ENCODE measurements at places on chromosomes 13 and 19. TPM values are rescaled to one million over a fixed set of nuclear protein-coding genes. Genes with fewer than 3 reads are reported as not detected.
A peak's percentile ranks its signal among the peaks of the same experiment; 100 is the strongest.

- no peaks in the 10 kb centered on the region for H3K27me3 ChIP-seq
- H3K4me3 ChIP-seq, result no peak overlapping the region
- no peak overlapping the region for H3K27ac ChIP-seq
- H3K36me3 ChIP-seq, result peaks cover 25% of the 10 kb centered on the region
- no peaks in the 10 kb centered on the region for H3K4me1 ChIP-seq
- DNase-seq, result no peak
Measured at GRCh38 chr19:313169-313987, 22.2 kb upstream of the PLPP2 start.

The SIGLEC12 gene
- 0.34 TPM for total RNA-seq

GRCh38 chr19:48967346-48968178, 2.5 kb downstream of the FTL start:
- H3K27me3 ChIP-seq, result no peaks in the 10 kb centered on the region
- peaks cover 46% of the 10 kb centered on the region for H3K36me3 ChIP-seq
- peak overlapping the region; percentile 96 for H3K4me3 ChIP-seq
- peak overlapping the region; percentile 23 for H3K27ac ChIP-seq
- no peak for DNase-seq
- H3K4me1 ChIP-seq, result peaks cover 59% of the 10 kb centered on the region

DNA sequence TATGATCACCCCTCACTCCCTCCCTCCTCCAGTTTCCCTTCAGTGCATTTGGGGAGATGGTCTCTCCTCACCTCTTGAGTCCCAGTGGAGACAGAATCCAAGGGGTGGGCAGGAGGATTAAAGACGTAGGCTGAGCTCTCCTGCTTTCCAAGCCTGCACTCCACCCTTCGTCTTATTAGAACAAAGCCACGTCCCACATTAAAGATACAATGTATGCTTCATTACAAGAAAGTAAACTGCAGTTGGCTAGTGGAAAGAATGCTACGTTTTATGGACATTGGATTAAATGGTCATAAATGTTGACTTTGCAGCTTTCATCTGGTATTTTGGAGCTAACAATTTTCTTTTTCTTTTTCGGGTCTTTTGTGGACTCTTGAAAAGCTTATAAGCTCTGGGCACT, 1.5 kb upstream of the KLK11 start:
- no peak for DNase-seq
- no peaks in the 10 kb centered on the region for H3K36me3 ChIP-seq
- no peak overlapping the region for H3K4me3 ChIP-seq
- H3K4me1 ChIP-seq, result no peaks in the 10 kb centered on the region

DNA sequence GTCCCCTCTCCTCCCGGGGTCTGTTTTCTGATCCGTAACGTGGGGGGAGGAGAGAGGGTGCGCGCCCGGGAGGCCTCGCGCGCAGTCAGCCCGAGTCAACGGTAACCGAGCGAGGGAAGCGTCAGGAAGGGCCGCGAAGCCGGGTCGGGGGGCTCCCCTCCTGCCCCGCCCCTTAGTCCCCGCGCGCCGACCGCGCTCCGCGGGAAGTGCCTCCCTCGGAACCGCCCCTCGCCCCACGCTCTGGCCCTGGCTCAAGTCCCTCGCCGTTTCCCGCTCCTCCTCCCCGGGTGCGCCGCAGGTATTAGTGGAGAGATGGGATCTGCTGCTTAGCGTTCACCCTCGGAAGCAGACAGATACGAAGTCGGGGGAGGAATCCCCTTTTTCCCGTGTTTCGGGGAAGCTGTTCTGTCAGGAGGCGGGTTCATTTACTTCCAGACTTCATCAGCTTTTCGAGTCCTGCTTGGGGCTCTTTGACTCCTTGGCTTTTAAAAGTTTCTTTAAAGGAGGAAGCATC, 770 bp downstream of the HNRNPM start:
- no peaks in the 10 kb centered on the region for H3K27me3 ChIP-seq
- H3K4me3 ChIP-seq, result peak overlapping the region; percentile 94
- peaks cover 45% of the 10 kb centered on the region for H3K4me1 ChIP-seq

DNA sequence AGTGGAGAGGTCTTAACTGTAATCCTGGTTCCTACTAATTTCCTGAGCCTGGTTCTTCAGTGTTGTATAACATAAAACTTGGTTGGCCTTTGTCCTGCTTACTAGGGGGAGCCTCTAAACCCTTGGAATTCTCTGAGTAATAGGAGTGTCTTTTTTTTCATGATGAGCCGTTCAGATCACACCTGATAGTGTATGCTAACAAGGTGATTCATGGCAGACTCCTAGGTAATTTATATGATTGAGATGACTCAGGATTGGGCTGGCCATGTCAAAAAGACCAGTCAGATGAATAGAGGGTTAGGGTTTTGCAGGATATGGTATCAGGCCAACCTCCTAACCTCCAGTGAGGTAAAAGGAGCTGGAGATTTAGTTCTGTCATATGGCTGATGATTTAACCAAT, 135.8 kb upstream of the KLF12 start:
- H3K36me3 ChIP-seq, result peaks cover 2% of the 10 kb centered on the region
- no peaks in the 10 kb centered on the region for H3K27me3 ChIP-seq
- H3K4me1 ChIP-seq, result no peaks in the 10 kb centered on the region
- no peak overlapping the region for H3K4me3 ChIP-seq
- H3K27ac ChIP-seq, result no peak overlapping the region

- no peaks in the 10 kb centered on the region for H3K4me1 ChIP-seq
- no peak for DNase-seq
- no peak overlapping the region for H3K4me3 ChIP-seq
- no peak overlapping the region for H3K27ac ChIP-seq
- no peaks in the 10 kb centered on the region for H3K36me3 ChIP-seq
Measured at GRCh38 chr13:93977986-93978385, 501.5 kb downstream of the DCT start.

GRCh38 chr13:43786766-43787517, at the start of gene ENOX1:
ENOX1 (minus strand) TSS chr13:43786972.
- peaks cover 7% of the 10 kb centered on the region for H3K4me1 ChIP-seq
- peak within 1 kb of the TSS; percentile 69 for H3K4me3 ChIP-seq
- peaks cover 44% of the 10 kb centered on the region for H3K27me3 ChIP-seq
- no peaks in the 10 kb centered on the region for H3K36me3 ChIP-seq

DNA sequence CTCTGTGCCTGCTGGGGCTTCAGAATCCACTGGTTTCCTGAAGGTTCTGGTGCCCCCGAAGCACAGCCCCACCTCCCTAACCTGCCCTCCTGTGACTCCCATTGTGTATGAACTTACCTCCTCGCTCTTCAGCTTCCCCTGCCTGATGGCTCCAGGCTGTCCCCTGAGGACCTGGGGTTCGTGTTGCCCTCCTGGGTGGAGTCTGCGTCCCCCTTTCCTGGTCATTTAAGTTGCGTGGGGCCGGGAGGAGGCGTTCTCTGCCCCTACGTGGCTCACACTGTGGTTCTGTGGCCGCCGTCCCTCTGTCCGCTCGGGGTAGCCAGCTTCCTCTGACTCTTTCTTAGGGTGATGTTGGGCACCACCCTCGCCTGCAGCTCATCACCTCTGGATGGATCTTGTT, 13.9 kb downstream of the TFDP1 start:
- no peaks in the 10 kb centered on the region for H3K27me3 ChIP-seq
- DNase-seq, result no peak
- peaks cover 22% of the 10 kb centered on the region for H3K4me1 ChIP-seq
- H3K36me3 ChIP-seq, result peaks cover 58% of the 10 kb centered on the region
- H3K4me3 ChIP-seq, result no peak overlapping the region

GRCh38 chr13:111429064-111429558, 108.7 kb downstream of the TEX29 start:
- peaks cover 13% of the 10 kb centered on the region for H3K27me3 ChIP-seq
- H3K27ac ChIP-seq, result no peak overlapping the region
- DNase-seq, result peak; percentile 58

DNA sequence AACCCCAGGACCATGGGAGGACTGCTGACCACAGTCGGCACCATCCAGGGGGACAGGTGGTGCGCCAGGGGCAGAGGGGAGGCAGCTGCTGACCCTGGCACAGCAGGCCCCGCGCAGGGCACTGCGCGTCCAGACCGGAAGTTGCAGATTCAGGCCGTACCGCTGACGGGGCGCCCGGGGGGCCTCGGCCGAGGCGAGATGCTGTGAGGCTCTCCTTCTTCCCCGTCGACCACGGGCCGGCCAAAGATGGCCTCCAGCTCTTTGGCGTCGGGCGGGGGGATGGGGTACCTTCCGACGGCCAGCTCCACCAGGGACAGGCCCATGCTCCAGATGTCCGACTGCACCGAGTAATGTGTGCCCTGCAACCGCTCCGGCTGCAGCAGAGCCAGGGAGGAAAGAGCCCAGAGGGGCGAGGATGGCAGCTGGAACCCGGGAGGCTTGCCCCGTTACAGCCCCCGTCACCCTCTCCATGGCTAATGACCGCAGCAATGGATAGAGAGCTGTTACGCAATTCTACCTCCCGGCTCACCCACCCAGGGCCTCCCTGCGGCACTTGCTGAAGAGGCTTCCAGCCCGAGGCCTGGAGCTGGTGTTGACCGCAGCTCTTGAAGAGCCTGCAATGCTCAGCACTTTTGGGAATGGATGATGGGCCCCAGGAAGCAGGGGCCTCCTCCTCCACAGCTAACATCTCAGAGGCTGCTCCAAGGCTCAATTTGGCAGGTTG, 24.7 kb downstream of the MAP2K2 start:
- no peak overlapping the region for H3K4me3 ChIP-seq
- H3K4me1 ChIP-seq, result peaks cover 22% of the 10 kb centered on the region
- H3K27ac ChIP-seq, result no peak overlapping the region

The MEIOSIN gene
- not detected for total RNA-seq

The RPL18 gene
- total RNA-seq, result 1,433 TPM

DNA sequence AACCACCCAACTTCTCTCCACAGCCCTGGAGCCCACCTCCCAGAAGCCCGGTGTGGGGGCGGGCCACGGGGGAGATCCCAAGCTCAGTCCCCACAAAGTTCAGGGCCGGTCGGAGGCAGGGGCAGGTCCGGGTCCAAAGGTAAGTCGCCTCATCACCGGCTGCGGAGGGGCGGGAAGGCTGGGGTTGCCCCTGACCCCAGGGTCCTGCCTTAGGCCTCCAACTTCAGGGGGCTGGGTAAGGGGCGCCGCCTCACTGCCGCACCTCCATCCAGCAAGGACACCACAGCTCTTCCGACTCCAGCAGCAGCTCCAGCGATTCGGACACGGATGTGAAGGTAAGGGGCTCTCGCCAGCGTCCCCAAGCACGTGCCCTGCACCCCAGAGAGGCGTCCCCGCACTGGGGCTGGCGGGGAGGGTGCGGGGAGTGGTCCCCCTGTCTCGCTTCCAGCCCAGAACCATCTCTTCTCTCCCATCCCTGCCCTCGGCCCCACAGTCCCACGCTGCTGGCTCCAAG, 358 bp downstream of the C19orf33 start:
- H3K27ac ChIP-seq, result no peak overlapping the region
- H3K27me3 ChIP-seq, result no peaks in the 10 kb centered on the region
- no peaks in the 10 kb centered on the region for H3K4me1 ChIP-seq
- peaks cover 14% of the 10 kb centered on the region for H3K36me3 ChIP-seq

The APBA3 gene
- 40.5 TPM for total RNA-seq

DNA sequence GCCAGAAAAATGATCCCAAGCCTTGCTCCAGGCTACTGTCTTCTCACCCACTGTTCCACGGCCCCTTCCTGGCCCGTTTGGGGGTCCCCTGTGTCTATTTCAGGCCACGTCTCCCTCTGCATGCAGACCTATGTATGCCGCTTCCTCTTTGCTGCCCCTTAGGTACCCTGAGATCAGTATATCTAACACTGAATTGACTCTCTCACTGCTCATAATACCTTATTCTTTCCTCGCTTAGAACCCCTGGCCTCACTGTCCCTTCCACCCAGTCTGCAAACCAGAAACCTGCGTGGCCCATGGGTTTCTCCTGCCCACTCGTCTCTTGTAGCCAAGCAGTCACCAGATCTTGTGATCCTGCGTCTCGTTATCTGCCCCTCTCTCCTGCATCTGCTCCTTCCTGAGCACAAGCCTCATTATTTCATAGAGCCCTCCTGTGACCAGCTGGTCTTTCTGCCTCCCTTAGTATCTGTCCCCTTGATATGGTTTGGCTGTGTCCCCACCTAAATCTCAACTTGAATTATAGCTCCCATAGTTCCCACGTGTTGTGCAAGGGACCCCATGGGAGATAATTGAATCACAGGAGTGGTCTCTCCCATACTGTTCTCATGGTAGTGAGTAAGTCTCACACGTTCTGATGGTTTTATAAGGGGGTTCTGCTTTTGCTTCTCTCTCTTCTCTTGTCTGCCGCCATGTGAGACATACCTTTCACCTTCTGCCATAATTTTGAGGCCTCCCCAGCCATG, 109.0 kb upstream of the RNF113B start:
- no peaks in the 10 kb centered on the region for H3K27me3 ChIP-seq
- no peaks in the 10 kb centered on the region for H3K4me1 ChIP-seq
- DNase-seq, result no peak
- no peak overlapping the region for H3K4me3 ChIP-seq
- H3K27ac ChIP-seq, result no peak overlapping the region

- H3K4me1 ChIP-seq, result peaks cover 54% of the 10 kb centered on the region
- no peaks in the 10 kb centered on the region for H3K27me3 ChIP-seq
- H3K36me3 ChIP-seq, result peaks cover 16% of the 10 kb centered on the region
- no peak overlapping the region for H3K4me3 ChIP-seq
Measured at GRCh38 chr19:39935364-39935661, 879 bp upstream of the FCGBP start.

- H3K4me1 ChIP-seq, result peaks cover 2% of the 10 kb centered on the region
- no peaks in the 10 kb centered on the region for H3K36me3 ChIP-seq
- no peak overlapping the region for H3K27ac ChIP-seq
- no peak overlapping the region for H3K4me3 ChIP-seq
Measured at GRCh38 chr13:113564331-113565023, 20.1 kb upstream of the TFDP1 start.

- H3K4me1 ChIP-seq, result peaks cover 18% of the 10 kb centered on the region
- H3K27ac ChIP-seq, result peak overlapping the region; percentile 41
- no peak overlapping the region for H3K4me3 ChIP-seq
Measured at GRCh38 chr13:24606486-24607170, 73.6 kb upstream of the ATP12A start.

DNA sequence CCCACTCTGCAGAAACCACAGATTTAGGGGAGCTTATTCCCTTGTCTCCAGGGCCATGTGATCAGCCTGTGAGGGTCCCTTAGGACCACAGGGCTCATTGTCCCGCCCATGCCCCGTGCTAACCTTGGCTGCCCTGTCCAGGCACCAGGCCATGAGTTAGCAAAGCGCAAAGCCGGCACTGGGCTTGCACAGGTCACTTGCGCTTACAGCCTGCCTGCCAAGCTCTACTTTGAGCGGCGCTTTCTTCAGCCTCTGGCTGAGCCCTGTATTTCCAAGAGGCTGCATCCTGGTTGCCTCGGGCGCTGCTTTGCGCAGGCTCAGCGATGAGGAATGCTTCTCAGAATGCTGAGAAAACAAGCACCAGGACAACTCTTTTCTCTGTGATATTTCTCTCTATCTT, 188.0 kb downstream of the TDRD3 start:
- H3K27me3 ChIP-seq, result no peaks in the 10 kb centered on the region
- no peaks in the 10 kb centered on the region for H3K4me1 ChIP-seq
- no peaks in the 10 kb centered on the region for H3K36me3 ChIP-seq
